ENCODE measurements at places on chromosomes 5 and 9.

DNA sequence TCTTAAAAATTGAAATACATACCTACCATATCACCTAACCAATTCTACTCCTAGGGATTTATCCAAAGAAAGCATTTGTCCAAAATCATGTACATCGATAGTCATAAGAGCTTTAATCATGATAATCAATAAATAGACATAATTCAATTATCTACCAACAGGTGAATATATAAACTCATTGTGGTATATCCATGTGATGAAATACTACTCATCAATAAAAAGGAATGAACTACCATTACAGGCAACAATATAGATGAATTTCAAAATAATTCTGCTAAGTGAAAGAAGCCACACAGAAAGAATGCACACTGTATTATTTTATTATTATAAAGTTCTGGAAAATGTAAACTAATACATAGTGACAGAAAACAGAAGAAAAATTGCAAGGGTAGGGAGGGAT, 81.8 kb downstream of the RFX3 start:
- DNase-seq = no peak

- DNase-seq = no peak
Measured at GRCh38 chr9:84750152-84750865, 80.8 kb downstream of the NTRK2 start.

- DNase-seq = no peak
Measured at GRCh38 chr9:102032614-102033013, 294.2 kb upstream of the GRIN3A start.

GRCh38 chr9:2824564-2824963, 19.3 kb downstream of the PUM3 start:
- DNase-seq = no peak

DNA sequence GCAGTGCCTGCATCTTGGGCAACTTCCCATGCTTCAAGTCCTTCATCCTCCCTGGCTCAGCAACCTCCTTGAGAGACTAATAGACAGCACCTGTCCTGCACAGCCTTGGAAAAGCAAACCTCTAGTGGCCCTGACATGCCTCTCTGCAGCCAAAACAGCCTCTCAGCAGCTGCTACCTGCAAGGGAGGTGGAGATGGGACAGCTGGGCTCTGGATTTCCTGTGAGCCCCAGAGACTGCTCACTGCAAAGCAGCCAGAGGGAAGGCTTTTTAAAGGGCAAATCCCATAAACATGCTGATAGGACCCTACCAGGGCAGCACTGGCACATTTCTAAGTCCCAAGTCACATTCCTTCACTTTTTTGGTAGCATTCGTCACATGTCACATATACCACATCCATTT, 31.5 kb upstream of the MYORG start:
- no peak for DNase-seq

DNA sequence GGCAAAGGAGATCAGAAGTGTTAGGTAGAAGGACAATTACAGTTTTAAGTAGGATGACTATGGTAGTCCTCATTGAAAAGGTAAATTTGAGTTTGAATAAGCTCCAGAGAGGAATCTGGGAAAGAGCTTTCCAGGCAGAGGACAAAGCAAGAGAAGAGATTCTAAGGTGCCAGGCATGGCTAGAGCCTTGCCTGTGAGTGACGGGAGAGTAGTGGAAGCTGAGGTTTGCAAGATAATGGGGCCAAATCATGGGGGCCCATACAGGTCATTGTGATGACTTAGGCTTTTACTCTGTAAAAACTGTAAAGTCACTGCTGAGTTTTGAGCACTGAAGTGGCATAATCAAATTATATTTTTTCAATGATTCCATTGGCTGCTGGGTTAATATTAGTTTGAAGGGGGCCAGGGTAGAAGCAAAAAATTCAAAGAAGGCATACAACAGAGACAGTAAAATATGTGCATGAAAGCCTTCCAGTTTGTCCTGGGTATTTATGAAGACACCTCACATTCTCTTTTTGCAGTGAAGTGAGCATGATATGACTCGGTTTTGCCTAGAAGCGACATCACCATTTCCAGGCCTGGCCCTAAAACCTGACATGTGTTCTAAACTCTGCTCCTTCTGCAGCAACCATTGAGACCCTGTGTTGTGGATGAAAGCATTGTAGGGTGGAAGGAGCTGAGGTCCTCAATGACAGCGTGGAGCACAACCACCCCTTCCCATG, 279.8 kb upstream of the TNC start:
- no peak for DNase-seq

GRCh38 chr9:90942555-90942954, 140.9 kb downstream of the SYK start:
- DNase-seq = no peak

GRCh38 chr5:39428640-39429039, 3.9 kb upstream of the DAB2 start:
- no peak for DNase-seq

DNA sequence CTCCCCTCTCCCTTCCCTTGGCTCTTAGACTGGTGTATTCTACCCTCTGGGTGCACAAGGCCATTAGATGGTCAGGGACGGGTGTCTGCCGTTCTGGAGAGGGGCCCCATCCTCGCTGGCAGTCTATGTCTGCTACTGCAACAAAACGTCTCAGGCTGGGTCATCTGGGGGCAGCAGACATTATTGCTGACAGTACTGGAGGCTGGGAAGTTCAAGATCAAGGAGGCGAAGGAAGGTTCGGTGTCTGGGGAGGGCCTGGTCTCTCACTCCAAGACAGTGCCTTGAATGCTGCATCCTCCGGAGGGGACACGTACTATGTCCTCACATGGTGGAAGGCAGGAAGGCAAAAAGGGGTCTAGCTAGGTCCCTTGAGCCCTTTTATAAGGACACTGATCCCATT, 93.4 kb upstream of the COL5A1 start:
- no peak for DNase-seq

DNA sequence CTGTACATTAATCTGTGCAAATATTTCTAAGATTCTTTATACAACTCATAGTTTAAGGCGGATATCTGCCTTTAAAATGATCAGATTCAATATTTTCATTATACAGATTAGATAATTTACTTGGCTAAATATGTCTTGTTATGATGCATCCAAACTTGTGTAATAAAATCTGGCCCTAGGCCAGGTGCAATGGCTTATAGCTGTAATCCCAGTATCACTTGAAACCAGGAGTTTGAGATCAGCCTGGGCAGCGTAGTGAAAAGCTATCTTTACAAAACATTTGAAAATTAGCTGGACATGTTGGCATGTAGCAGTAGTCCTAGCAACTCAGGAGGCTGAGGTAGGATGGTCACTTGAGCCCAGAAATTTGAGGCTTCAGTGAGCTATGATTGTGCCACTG, 2002.2 kb upstream of the ACO1 start:
- no peak for DNase-seq

DNA sequence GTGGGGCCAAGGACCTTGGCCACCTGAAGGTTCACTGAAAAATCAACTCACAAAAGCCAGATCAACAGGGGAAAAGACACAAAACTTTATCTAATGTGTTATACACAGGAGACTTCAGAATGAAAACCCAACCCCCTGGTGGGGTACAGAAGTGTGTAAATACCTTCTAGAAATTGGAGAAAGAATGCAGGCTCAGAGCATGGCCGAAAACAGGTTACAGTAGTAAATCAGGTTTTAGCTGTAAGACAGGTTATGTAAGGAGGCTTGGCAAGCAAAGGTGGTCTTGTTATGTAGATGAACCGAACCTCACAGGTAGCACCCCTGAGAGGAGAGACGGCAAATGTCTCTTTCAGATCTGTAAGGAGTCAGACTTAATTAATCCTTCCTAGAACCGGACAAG, 10.0 kb downstream of the CEMIP2 start:
- DNase-seq = no peak
